Stimulated activated CD4-positive, alpha-beta T cell treated with anti-CD3 and anti-CD28 coated beads, Interleukin-15, amount 100 ng/mL, for 24 hours (primary cell): ENCODE measurements at places on chromosomes 11 and 22.

GRCh38 chr22:31586137-31586920 is 75.7 kb downstream of the PISD start:
- DNase-seq, result no peak

DNA sequence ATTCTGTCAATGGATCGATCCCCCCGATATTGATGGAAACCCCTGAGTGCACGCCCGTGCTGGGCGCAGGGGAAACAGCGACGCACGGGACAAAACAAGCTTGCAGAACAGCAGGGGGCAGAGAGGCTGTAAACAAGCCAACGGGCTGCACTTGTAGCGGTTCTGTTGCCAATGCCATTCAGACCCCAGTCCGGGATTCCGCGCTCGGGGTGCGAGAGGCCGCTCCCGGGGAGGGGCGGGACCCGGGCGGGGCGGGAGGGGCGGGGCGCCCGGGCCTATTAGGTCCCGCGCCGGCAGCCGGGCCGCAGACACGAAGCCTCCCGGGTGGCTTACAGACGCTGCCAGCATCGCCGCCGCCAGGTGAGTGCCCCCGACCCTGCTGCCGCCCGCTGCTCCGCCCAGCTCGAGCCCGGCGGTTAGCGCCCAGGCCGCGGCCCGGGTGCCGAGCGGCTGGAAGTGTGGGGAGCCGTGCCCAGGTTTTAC is at the start of gene BIK:
Gene BIK (plus strand): TSS at position 307 of the 483 bp plus-strand sequence. CDS start 13,273 bp downstream, outside the sequence.
- peak; percentile 55 for DNase-seq

DNA sequence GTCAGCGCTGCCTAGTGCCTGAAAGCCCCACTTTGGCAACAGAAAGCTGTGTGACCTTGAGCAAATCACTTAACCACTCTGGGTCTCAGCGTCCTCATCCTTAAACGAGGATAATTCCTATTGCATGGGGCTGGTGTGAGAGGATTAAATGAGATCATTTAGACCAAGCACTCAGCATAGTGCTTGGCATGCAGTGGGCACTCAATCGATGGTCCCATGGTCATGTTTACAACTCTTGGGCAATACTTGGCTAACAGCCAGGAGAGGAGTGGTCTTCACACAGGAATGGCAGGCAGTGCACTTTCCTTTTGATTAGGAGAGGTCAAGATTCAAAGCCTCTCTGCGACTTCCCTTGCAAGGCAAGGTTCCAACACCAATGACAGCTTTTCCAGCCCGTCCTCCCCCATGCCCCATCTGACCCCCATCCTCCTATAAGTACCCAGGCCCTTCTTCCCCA is 14.1 kb downstream of the TNKS1BP1 start:
- no peak for DNase-seq

GRCh38 chr11:133227632-133228111 is 304.6 kb downstream of the OPCML start:
- DNase-seq, result no peak

GRCh38 chr11:65440831-65441499 is 18.4 kb downstream of the NEAT1 start:
- DNase-seq, result no peak

DNA sequence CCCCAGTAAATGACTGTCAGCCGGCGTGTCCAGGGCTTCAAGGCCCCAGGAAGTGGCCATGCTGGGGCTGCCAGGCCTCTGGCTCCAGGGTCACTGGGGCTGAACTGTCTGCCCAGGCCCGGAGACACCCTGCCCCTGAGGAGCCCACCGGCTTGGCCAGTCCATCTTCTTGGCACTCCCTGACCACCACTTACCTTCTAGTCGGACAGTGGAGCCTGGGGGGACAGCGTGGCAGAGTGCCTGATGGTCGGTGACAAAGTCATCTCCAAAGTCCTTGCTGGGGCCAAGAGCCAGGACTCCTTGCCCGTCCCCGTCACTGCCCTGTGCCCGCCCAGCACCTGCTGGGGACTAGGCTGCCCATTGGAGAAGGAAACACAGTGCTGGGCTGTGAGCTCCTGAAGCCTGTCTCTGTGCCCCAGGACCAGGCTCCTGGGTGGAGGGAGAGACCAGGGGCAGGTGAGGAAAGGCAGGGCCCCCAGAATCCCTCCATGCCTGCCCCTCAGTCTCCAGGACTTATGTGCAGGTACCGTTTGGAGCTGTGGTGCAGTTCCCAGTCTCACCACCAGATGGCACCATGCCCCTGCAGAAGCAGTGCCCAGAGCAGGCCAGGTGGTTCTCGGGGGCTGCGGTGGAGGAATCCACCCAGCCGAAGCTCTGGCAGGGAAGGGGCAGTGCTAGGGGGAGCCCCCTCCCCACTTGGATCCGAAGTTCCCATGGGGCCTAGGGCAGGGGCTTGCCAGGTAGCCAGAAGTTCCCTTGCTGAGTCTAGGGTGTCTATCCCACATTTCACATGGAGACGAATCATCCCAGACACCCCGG is 6.0 kb upstream of the CCDC188 start:
- peak; percentile 90 for DNase-seq

DNA sequence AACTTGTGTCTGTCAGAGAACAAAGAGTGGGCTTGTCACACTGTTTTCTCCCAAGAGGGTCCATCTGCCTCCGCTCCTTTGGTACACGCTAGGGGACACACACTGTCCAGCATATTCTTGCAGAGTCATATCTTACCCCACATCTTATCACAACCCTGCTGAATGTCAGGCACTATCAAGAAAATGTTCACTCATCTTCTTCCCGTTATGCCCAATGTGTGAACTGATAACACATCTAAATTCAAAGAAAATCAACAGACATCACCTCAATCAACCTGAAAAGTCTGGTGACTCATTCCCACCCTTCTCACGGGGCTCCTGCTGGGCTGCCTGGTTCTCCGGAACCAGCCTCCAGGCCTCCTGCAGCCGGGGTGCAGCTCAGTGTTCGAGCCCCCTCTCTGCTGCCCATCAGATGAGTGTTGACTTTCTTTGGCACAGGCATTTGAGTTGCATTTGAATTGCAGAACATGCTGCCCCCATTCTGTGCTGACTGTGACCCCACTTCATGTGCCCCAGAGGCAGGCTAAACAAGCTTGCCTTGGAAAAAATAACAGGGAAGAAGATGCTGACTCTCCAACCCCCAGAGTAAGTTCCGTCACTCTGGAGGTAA is 19.4 kb downstream of the GRAP2 start:
- DNase-seq, result peak; percentile 84

DNA sequence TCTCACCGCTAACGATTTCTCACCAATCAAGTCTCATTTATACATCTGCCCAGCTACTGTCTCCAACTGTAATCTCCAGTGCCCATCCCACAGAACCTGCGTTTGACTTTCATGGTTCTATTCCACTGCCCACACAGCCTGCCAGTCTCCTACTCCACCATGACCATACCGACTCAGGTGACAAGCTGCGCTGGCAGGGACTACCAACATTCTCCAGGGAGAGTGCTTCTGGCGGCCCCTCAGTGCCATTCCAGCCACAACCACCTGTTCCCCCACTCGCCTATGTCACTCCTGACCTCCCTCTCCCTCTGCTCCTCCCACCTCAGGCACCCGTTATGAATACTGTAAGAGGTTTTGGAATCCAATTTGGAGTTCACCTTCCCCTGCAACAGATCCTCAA is 108.5 kb upstream of the BID start:
- DNase-seq, result no peak

DNA sequence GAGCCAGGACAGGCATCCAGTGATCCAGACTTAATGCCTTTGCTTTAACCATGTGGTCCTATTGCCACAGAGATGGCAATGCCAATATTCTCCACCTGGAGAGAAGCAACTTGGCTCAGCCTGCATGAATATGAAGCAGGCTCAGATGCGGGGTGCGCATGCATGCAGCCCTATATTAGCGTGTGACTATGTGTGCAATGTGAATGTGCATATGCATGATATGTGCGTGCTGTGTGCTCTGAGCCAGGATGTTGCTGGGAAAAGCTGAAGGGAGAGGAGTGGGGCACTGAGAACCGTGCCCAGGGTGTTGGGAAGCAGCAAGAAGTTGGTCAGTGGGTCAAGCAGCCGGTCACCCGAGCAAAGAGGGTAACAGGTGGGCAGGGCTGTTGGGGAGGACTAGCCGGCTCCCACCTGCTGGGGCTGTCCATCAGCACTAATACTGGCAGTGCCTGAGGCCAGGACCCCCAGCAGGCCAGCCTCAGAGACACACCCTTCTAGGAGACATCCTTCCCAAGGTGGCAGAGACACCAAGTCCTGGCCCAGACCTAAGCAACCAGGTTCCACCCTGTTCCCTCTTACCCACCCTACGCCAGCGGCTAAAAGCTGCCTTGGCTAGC is 24.8 kb upstream of the MYOD1 start:
- DNase-seq, result no peak

DNA sequence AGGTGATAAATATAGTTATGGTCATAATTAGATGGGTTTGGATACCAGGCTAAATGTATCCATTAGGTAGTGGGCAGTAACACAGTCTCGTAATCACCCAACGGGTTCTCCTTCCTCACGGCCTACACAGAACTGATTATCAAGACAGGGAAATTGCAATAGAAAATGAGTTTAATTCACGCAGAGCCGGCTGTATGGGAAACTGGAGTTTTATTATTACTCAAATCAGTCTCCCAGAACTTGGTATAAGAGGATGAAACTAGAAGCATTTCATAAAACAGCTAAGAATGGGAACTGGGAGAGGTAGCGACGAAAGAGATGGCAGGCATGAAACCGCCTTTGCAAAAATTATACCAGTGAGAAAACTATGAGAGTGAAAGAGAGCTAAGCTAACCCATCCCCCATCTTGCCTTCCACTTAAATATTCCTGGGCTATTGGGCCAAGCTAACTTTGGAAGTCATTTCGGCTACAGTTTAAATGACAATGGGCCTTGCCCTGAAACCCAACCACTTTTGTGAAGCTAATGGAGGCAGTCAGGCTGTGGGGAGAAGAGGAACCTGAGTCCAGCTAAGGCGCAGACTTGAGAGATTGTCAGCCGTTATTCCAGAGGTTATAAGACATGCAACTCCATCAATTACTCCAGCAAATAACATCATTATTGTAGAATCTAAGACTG is 29.6 kb downstream of the CTSC start:
- DNase-seq, result no peak
